ENCODE measurements at places on chromosomes 2 and 18. TPM values are rescaled to one million over a fixed set of nuclear protein-coding genes. Genes with fewer than 3 reads are reported as not detected.

The EFR3B gene
- total RNA-seq: 4.2 TPM

DNA sequence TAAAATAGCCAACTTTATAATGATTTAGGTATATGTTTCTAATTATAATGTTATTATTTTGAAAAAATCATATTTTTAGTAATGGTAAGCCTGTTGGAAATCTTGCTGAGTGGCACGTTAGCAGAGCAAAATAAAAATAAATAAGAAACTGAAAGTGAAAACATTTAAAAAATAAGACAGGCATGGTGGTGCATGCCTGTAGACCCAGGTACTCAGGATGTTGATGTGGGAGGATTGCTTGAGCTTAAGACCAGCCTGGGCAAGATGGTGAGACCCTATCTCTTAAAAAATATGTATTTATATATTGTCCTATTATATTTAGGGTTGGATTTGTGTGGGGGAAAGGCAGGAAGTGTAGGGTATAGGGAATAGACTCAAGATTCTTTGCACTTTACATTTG lies 15.8 kb upstream of the ANKRD12 start:
- no peak for DNase-seq

- DNase-seq: no peak
Observed at GRCh38 chr2:43511199-43511598, 84.6 kb downstream of the THADA start.

GRCh38 chr2:82539280-82539621 lies 1919.8 kb downstream of the SUCLG1 start:
- DNase-seq: no peak

- DNase-seq: no peak
Observed at GRCh38 chr2:69241664-69242514, 145.1 kb downstream of the GFPT1 start.

GRCh38 chr2:233449081-233449901 lies 95.0 kb downstream of the DGKD start:
- DNase-seq: no peak

DNA sequence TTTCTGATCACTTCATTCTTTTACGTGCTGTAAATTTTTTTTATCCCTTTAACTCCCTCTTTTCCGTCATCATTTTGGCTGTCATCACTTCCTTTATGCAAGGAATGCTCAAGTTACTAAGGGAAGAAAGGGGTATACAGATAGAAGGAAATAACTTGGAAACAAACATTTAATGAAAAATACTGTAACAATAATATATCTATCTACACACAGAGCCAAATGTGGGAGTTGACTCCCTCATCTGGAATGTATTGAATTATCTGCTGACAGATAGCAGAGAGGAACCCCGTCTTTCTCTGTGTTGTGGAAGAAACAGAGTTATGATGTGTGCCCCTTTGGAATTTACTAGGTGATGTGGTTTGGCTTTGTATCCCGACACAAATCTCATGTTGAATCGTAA lies 182.5 kb upstream of the NXPH2 start:
- DNase-seq: no peak

All from left ventricle myocardium superior (tissue), 1 donor.